ENCODE measurements at places on chromosomes 4 and X. TPM values are rescaled to one million over a fixed set of nuclear protein-coding genes. Genes with fewer than 3 reads are reported as not detected.

DNA sequence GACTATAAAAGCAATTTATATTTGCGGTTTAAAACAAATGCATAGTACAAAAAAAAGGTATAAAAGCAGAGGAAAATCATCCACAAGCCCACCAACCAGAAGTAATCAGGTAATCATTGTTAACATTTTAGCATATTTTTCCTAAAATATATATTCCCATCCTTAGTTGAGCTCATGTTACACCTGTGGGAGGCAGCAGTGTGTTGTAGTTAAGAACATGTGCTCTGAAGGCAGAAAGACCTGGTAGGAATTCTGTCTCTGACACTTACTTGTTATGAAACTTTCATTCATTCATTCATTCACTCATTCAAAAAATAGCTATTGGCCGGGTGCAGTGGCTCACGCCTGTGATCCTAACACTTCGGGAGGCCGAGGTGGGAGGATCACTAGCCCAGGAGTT is 15.4 kb upstream of the CDKL5 start:
- no peak overlapping the region for H3K27ac ChIP-seq
- H3K36me3 ChIP-seq = no peaks in the 10 kb centered on the region
- no peak overlapping the region for H3K4me3 ChIP-seq
- no peaks in the 10 kb centered on the region for H3K4me1 ChIP-seq
- no peaks in the 10 kb centered on the region for H3K27me3 ChIP-seq

GRCh38 chr4:137430171-137430570 is 102.1 kb downstream of the PCDH18 start:
- no peaks in the 10 kb centered on the region for H3K27me3 ChIP-seq
- no peak for DNase-seq
- no peak overlapping the region for H3K4me3 ChIP-seq
- no peaks in the 10 kb centered on the region for H3K4me1 ChIP-seq

DNA sequence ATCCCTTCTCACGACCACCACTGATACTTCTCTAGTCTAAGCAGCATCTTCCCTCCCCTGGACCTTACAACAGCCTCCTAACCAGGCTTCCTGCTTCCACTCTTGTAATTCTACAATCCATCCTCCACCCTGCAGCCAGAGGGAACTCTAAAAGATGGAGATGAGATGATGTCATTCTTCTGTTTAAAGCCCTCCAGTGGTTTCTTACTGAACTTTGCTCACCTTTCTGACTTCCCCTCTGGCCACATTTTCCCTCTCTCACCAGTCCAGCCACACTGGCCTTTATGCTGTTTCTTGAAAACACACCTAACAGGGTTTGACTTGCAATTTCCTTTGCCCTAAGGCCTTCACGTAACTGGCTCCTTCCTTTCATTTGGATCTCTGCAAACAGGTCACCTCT is 191.4 kb upstream of the NHS start:
- H3K27ac ChIP-seq = no peak overlapping the region
- no peaks in the 10 kb centered on the region for H3K4me1 ChIP-seq
- H3K36me3 ChIP-seq = no peaks in the 10 kb centered on the region
- no peak for DNase-seq

DNA sequence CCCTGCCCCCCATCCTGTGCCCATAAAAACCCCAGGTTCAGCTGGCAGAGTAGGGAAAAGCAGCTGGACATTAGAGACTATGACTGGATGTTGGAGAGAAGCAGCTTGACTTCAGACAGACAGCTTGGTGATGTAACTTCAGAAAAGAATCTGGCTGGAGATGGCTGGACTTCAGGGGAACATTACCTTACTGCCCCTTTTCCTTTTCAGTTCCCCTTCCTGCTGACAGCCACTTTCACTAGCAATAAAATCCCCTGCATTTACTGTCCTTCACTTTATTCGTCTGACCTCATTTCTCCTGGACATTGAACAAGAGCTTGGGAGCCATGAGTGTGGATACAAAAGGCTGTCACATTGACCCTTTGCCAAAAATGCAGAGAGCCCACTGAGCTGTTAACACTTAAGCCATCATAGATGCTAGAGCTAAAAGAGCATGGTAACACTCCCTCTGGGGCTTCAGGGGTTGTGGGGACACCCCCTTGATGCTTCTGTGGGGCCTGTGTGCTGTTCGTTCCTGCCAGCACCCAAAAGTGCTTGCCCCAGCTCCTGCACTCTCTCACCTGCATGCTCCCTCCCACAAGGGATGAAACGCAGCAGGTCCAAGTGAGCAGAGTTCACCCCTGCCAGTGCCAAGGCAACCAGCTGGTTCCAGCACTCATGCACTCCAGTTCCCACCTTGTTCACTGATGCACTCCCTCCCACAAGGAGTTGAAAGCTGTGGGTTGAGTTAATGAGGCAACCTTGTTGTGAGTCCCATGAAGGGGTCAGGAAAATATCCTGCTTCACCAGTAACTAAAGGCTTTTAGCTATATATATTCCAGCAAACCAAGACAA is 263.8 kb upstream of the NDST3 start:
- no peaks in the 10 kb centered on the region for H3K27me3 ChIP-seq
- no peaks in the 10 kb centered on the region for H3K4me1 ChIP-seq
- DNase-seq = no peak
- no peak overlapping the region for H3K4me3 ChIP-seq

GRCh38 chr4:87219632-87220093 is 755 bp downstream of the KLHL8 start:
- H3K27ac ChIP-seq = peak overlapping the region; percentile 91
- H3K36me3 ChIP-seq = peaks cover 3% of the 10 kb centered on the region
- peak; percentile 60 for DNase-seq

DNA sequence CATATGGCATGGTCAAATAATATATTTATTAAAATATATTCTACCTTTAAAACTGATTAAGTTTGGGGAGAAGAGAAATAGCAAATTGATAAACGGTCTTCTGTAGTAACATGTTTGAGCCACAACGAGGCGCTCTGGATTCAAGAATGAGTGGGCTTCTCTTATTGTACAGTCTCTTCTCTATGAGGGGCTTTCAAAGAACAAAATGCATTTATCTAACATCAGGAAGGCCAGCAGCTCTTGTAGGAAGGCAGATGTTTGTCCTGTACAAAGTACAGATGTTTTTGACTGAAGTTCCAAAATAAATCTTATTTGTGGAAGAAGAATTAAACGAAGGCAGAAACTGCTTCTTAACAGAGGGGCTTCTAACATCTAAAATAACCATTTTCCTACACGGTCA is 153.6 kb downstream of the RASL11B start:
- DNase-seq = no peak
- no peaks in the 10 kb centered on the region for H3K27me3 ChIP-seq
- H3K27ac ChIP-seq = no peak overlapping the region

DNA sequence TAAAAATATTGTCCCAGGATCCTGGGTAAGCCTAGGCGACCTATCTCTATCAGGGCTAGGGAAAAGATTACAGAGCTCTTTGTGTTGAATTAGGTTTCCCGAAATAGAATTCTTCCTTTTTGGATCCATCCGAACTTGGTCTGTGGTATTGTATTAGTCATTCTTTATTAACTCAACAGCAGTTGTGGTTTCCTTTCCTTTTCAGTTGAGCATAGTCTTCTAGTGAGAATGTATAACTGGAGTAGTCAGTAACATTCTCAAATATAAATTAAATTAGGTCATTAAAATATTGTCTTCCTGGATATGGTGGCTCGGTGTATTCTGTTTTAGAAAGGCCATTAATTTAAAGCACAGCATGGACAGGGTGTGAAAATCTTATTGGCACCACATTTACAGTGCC is 520.4 kb downstream of the NLGN4X start:
- no peaks in the 10 kb centered on the region for H3K4me1 ChIP-seq
- DNase-seq = no peak
- no peak overlapping the region for H3K4me3 ChIP-seq
- no peak overlapping the region for H3K27ac ChIP-seq
- no peaks in the 10 kb centered on the region for H3K27me3 ChIP-seq

DNA sequence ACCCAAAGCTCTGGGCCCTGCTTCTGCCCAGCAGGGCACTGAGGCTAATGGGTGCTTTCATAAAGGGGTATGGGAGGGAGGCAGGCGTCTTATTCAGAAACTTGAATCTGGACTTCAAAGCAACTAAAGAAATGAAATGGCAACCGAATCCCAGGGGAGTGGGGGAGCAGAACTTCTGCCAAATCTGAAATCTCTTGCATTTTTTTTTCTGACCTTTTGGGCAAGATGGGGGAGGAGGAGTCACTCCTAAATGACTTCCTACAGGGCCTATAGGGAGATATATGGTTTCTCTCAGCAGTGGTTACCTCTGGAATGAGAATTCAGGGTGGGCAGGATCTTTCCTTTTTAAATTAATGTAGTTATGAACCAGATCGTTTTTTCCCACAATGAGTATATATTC is 30.6 kb upstream of the KIAA1210 start:
- DNase-seq = no peak
- H3K27me3 ChIP-seq = peaks cover 5% of the 10 kb centered on the region
- H3K4me1 ChIP-seq = no peaks in the 10 kb centered on the region
- no peak overlapping the region for H3K27ac ChIP-seq

DNA sequence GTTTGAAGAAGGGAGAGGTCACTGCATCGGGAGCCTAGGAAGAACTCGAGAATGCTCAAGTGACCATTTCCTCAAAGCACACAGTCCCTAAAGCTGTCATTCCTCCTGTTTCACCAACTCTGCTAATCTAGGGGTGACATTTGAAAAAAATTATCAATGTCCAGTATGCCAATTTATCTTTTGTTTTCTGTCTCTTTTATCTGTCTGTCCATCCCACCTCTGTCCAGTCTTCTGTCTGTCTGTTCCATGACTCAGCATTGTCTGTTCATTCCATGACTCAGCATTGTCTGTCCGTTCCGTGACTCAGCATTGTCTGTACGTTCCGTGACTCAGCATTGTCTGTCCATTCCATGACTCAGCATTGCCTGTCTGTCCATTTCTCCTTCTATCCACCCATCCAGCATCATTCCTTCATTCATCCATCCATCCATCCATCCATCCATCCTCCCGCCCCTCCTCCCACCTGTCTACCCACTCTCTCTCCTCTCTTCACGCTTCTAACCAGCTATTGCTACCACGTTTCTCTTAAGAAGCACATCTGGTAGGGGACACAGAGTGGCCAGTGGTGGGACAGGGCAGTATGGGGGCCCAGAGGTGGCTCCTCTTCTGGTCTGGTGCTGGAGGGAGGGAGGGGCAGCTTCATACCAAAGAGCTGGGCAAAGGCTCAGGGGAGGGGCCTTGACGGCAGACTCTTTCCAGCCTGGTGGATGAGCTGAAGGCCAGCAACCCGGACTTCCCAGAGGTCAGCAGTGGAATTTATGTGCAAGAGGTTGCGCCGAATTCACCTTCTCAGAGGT is 34.1 kb downstream of the HTRA3 start:
- H3K4me1 ChIP-seq = no peaks in the 10 kb centered on the region
- H3K36me3 ChIP-seq = no peaks in the 10 kb centered on the region
- no peak for DNase-seq

- no peaks in the 10 kb centered on the region for H3K4me1 ChIP-seq
- H3K27me3 ChIP-seq = no peaks in the 10 kb centered on the region
- H3K27ac ChIP-seq = no peak overlapping the region
- H3K4me3 ChIP-seq = no peak overlapping the region
- H3K36me3 ChIP-seq = no peaks in the 10 kb centered on the region
These were observed 57.2 kb downstream of the ABLIM2 start for GRCh38 chr4:8101213-8102075.

Gene OPRPN
- total RNA-seq = not detected

Gene GPR119
- not detected for total RNA-seq

Gene C4orf36
- not detected for total RNA-seq

GRCh38 chr4:153785910-153786721 is 2.8 kb downstream of the SFRP2 start:
- DNase-seq = no peak
- H3K27ac ChIP-seq = no peak overlapping the region
- H3K36me3 ChIP-seq = no peaks in the 10 kb centered on the region
- peaks cover 81% of the 10 kb centered on the region for H3K27me3 ChIP-seq
- H3K4me3 ChIP-seq = no peak overlapping the region

DNA sequence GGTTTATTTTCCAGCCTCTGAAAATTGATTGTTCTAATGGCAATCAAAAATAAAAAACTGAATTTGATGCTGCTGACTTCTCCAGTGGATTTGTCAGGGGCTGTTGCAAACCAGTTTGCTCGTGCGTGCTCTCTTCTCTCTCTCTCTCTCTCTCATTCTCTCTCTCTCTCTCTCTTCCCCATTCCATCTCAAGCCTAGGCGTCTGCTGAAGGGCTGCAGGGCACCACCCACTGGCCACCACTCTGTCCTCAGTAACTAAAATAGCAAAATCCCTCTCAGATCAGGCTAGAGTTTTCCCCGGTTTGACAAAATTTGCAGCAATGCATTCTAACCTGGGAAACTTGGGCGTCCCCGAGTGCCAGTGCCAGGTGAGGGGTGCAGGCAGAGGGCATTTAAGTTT is 19.4 kb downstream of the NKX6-1 start:
- H3K4me3 ChIP-seq = no peak overlapping the region
- H3K36me3 ChIP-seq = peaks cover 4% of the 10 kb centered on the region
- DNase-seq = no peak
- no peak overlapping the region for H3K27ac ChIP-seq

GRCh38 chr4:19944251-19944650 is 307.5 kb upstream of the SLIT2 start:
- no peaks in the 10 kb centered on the region for H3K27me3 ChIP-seq
- H3K36me3 ChIP-seq = no peaks in the 10 kb centered on the region
- H3K4me1 ChIP-seq = no peaks in the 10 kb centered on the region
- H3K27ac ChIP-seq = no peak overlapping the region
- no peak for DNase-seq
- H3K4me3 ChIP-seq = no peak overlapping the region

Gene MAGEA2B
- not detected for total RNA-seq

DNA sequence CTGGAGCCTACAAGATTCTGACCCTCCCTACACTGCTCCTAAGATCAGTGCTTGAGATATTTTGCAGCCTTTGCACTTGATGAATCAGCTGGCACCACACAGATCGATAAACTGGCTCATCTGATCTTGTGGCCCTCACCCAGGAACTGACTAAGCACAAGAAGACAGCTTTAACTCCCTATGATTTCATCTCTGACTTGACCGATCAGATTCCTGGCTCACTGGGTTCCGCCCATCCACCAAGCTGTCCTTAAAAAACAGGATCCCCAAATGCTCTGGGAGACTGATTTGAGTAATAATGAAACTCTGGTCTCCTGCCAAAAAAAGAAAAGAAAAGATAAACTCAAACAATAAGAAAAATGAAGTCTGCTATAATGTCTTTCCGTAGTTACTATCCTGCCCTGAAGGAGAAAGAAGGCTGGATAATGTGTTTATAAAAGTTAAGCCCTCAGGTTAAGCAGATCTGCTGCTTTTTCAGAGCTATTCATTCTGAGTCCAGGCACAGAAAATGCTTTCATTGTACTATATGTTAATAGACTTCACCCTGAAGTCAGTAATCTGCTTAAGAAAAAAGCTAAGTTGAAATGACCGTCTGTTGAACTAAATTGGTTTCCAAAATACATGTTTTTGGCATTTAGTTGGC is 795.2 kb downstream of the TRIML1 start:
- no peak overlapping the region for H3K27ac ChIP-seq
- no peaks in the 10 kb centered on the region for H3K27me3 ChIP-seq
- no peak overlapping the region for H3K4me3 ChIP-seq
- no peaks in the 10 kb centered on the region for H3K36me3 ChIP-seq

GRCh38 chr4:184422378-184422777 is 52.0 kb downstream of the IRF2 start:
- H3K27me3 ChIP-seq = no peaks in the 10 kb centered on the region
- H3K27ac ChIP-seq = no peak overlapping the region
- peaks cover 82% of the 10 kb centered on the region for H3K36me3 ChIP-seq

Measured in activated naive CD8-positive, alpha-beta T cell treated with anti-CD3 and anti-CD28 coated beads for 36 hours (primary cell).